Epithelial cell of prostate (primary cell): ENCODE measurements at places on chromosomes 16 and 17.

GRCh38 chr17:67353929-67354574 is 12.3 kb downstream of the PSMD12 start:
- no peak for DNase-seq

- DNase-seq = no peak
These were observed 45.8 kb downstream of the TENT4B start for GRCh38 chr16:50198802-50199403.

DNA sequence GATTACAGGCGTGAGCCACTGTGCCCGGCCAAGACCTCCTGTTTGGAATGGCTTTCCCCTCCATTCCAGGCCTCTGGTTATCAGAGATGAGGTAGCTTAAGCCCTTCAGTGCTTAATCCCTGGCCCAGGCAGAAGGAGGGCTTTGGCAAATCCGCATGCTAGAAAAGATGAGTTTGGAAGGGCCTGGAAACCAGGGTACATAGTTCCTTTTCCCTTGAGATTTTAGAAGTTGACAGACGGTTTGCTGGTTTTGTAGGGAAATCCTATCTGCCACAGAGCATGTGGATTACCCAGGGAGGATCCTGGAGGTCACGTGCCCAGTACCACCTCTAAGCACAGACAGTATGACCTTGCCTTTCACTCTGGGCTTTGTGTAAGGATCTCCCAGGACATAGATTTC is 114.7 kb upstream of the CACNG3 start:
- DNase-seq = no peak

DNA sequence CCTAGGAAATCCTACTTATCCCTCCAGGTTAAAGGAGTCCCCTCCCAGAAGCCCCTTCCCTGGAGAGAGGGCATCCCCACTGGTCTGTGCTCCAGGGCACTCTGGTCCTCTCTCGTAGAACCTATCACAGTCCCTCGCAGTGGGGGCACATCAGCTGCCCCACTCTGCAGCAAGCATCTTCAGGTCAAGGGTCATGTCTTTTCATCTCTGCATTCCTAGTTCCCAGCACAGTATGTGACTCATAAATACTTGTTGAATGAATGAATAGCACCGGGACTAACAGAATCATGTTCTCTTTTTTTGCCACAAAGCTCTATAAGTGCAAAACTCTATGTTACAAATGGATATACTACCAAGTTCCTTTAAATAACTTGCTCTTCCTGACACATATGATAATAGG is 36.0 kb downstream of the RNF157 start:
- DNase-seq = no peak

GRCh38 chr17:15999974-16000827 is 577 bp downstream of the TTC19 start:
- no peak for DNase-seq

DNA sequence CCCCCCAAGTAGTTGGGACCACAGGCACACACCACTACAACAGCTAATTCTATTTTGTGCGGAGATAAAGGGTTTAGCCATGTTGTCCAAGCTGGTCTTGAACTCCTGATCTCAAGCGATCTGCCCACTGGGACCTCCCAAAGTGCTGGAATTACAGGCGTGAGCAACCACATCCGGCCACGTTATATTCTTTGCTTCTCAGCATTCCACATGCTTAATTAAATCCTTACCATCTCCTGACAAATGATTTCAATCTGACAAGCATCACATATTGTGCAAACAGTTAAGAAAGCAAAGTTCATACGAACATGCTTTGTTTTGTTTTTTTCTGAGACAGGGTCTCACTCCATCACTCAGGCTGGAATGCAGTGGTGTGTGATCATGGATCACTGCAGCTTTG is 18.2 kb downstream of the HIGD1B start:
- DNase-seq = no peak

DNA sequence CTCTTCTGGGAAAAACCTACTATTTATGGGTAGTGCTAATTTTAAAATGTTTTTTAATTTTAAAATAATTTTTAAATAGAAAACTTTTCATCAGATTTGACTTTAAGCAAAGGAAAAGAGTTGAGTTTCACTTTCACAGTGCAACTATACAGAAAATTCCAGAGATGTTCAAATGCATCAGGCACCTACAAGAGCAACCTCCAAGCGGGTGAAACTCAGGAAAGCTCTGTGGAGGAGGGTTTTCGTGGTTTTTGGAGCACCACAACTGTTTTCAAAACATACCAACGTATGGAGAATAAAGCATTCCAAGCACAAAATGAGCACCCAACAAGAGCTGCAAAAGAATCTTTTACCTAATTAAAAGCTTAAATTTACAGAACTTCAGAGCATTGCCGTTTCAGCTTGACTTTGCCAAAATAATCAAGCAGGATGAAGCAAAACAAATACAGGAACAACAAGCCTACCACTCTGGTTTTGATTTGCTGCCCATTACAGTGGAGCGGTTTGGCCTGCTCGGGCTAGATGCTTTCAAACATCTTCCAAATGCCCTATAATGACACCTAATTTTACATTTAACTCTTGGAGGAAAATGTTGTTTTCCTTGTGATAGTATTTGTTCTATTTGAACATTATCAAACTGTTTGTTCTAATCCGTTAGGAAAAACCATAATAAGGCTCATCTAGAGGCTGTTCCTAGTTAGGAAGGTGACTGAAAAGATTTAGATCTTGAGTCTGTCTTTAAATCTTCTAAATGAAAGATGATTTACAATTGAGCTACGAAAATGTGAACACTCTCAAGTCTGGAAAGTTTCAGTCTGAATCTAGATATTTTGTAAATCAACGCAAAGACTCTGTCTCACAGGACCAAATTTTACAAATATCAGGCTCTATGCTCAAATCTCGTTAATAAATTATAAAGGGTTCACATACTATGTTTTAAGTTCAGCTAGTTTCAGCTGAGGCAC is 34.5 kb downstream of the NACA2 start:
- no peak for DNase-seq

- no peak for DNase-seq
These were observed 48.4 kb upstream of the PABPN1L start for GRCh38 chr16:88914750-88915368.

DNA sequence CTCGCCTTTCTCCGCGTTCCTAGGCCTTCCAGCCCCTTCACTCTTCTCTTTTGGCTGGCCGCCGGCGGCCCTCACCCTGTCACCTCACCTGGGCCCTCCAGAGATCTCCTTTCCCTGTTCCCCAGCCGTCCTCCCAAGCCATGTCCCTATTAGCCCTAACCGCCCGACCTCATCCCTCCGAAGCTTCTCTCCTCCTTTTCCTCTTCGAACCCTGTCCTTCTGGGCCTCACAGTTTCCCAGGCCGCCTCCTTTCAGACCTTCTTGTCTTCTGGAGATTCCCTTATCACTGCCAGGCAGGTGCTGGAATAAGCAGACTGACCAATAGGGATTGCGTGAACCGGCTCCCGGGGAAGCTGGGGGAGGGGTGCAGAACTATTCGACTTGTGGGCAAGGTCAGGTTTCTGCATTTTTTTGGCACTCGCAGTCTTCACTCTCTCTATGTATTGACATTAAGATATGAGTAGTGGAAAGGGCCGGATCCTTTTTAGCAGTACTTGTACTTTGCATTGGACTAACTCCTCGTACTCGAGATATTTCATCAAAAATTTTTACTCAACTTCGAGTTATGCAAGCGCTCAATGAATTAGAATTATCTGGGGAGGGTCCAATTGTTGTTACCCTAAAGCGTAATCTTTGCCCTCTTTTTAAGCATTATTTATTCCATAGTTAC is 690 bp downstream of the RHOT1 start:
- no peak for DNase-seq

- no peak for DNase-seq
These were observed 27.1 kb downstream of the SCPEP1 start for GRCh38 chr17:57004944-57005579.

GRCh38 chr17:59561042-59561441 is 4.4 kb upstream of the DHX40 start:
- DNase-seq = no peak

DNA sequence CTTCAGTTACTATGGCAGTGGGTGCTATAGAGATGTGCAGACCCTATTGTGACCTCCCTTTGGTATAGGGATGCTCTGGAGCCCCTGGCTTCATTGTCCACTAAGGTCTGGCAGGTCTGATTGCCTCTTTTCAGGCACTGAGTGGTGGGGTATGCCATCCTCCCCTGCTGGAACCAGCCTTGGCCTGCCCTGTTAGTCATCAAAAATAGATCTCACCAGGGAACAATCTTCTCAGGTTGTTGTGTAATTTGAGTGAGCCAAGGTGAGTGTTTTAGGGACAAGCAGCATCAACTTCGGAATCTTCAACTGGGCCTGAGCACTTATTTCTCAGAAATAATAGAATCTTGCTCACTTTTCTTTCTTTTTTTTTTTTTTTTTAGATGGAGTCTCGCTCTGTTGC is 19.6 kb downstream of the HMOX2 start:
- no peak for DNase-seq

GRCh38 chr17:17813055-17813724 is 23.6 kb downstream of the SREBF1 start:
- no peak for DNase-seq

- no peak for DNase-seq
These were observed 282.7 kb upstream of the TNRC6C start for GRCh38 chr17:77675816-77676215.

DNA sequence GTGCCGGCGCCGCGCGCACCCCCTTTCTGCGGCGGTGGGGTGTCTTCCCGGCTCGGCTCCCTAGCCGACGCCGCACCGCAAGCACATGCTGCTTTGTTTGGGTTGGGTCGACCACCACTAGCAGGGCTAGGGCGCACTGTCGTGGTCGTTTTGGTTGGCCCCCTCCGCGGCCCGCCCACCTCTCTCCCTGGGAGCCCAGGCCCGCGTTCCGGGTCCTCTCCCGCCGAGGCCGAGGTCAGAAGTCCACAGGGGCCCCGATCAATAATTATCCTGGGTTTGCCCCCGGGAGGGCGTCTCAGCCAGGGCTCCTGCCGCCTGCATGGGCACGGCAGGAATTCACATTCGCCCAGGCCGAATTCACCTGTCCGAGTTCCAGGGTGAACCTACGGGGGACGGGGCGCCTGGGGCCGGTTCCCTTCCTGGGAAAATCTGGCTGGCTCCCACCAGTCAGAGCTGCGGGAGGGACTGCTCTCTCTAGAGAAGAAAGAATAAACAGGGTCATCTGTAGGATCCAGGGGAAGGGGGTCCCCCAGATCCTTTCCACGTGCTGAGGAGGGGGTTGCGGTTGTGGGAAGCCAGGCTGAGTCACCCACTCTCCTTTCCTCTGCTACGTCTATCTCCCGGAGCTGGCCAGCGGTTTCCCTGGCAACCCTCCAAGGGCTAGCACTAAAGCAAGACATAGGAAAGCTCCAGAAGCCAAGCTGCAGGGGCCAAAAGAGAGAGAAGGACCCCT is 584 bp upstream of the STAT5B start:
- DNase-seq = no peak

DNA sequence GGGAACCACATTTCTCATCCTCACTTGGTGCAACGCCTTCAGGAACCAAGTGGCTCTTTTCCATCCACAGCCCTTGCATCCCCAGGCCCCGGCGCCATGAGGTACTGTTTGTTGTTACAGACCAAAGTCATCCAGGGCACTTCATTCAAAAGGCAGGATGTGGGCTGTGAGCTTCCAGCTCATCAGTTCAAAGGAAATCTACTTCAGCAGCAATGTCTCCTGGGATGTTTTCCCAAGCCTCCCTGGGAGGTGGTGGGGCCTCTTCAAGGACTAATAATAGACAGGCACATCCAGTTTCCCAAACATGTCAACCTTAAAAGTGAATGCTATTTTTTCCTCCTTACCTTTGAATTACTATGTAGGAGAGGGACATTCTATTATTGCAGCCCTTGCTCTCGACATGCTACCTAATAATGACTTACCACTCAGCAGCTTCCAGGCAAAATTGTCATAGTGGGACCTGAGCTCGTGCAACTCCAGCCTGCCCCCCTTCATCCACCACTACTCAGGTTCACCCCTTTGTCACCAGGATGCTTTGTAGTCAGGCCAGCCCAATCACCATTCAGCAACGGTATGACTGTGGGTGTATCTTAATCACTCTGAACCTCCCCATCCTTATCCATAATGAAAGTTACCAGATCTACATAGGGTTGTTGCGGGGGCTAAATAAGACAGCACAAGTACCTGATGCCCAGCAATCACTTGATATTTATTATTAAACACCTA is 1.7 kb upstream of the PRKCB start:
- no peak for DNase-seq

GRCh38 chr17:16875662-16876061 is 96.3 kb downstream of the TNFRSF13B start:
- DNase-seq = no peak

DNA sequence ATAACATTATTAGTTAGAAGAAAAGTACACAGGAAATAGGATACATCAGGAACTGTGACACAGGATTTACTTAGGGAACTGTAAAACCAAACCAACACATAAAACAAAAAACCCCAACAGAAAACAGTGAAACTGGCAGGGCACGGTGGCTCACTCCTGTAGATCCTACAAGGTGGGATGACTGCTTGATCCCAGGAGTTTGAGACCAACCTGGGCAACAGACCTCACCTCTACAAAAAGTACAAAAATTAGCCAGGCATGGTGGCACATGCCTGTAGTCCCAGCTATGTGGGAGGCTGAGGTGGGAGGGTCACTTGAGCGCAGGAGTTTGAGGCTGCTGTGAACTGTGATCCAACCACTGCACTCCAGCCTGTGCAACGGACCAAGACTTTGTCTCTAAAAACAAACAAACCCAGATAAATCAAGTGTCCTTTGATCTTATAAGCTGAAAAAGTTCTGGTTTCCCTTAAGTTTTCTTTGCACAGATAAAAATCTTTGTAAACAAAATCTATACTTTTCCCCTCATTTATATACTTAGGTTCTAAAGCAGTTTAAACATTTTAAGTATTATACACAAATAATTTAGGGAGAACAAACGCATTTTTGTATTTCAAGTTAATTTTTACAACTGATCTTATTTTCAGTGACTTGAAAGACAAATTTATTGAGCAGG is 111.5 kb upstream of the TOB1 start:
- no peak for DNase-seq

GRCh38 chr16:73054498-73054812 is 6.5 kb upstream of the ZFHX3 start:
- no peak for DNase-seq

DNA sequence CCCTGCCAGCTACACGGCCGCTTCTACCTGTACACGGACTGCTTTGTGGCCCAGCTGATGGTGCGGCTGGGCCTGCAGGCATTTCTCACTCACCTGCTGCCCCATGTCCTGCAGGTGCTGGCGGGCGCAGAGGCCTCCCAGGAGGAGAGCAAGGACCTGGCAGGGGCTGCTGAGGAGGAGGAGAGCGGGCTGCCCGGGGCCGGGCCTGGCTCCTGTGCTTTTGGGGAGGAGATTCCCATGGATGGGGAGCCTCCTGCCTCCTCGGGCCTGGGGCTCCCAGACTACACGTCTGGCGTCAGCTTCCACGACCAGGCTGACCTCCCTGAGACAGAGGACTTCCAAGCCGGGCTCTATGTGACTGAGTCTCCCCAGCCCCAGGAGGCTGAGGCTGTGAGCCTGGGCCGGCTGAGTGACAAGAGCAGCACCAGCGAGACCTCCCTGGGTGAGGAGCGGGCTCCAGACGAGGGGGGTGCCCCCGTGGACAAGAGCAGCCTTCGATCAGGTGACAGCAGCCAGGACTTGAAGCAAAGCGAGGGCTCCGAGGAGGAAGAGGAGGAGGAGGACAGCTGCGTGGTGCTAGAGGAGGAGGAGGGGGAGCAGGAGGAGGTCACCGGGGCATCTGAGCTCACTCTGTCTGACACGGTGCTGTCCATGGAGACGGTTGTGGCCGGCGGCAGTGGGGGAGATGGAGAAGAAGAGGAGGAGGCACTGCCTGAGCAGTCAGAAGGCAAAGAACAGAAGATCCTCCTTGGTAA is 3.5 kb downstream of the WDR81 start:
- no peak for DNase-seq
